RPMI7951 (cell line): ENCODE measurements at places on chromosomes 16 and 17. TPM values are rescaled to one million over a fixed set of nuclear protein-coding genes. Genes with fewer than 3 reads are reported as not detected.

DNA sequence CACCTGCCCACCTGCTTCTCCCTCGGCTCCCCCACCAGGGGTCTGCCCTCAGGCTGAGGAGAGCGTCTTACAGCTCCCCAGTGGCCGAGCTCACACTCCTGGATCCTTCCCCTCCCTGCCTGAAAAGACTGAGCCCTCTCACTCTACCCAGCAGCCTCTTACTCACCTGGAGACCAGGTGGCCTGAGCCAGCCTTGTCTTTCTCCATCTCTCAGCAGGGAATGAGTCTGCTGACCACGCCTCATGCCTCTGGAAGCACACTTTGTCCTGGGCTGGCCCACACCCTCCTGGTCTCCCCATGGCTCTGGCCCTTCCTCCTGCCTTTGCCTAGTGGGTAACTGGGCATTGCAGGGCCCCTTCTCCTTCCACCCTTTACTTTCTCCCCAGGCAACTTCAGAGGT is 177.2 kb downstream of the ENGASE start:
- no peak for DNase-seq

- peak; percentile 9 for DNase-seq
Measured at GRCh38 chr17:7888184-7888920, at the start of gene CHD3. CHD3 (plus strand) TSS chr17:7888789; CDS start chr17:7889001, 212 bp downstream.

GRCh38 chr17:78108726-78109488 is 19.6 kb downstream of the TMC6 start:
- no peak for DNase-seq

DNA sequence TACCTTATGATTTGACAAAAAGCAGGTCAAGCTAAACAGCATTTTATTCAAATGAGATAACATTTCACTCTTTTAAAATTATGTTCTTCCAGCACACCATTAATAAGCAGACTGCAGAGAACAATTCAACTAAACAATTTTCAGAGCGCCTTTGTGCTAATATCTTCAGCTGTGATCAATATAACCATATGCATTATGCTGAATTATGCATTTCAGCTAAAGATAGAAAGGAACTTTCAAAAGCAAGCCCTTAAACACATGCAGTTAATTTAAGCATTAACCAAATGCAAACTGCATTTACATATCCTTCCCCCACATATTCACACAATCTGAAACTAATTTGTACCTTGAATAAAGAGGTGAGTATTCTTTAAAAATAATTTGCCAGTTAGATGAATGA is 41.6 kb downstream of the RPGRIP1L start:
- DNase-seq, result no peak

- peak; percentile 53 for DNase-seq
Measured at GRCh38 chr17:10646392-10646990, 10.6 kb downstream of the MYH3 start.

- DNase-seq, result no peak
Measured at GRCh38 chr16:68131813-68132706, 46.9 kb downstream of the NFATC3 start.

GRCh38 chr16:53952215-53953208 is 248.6 kb downstream of the FTO start:
- peak; percentile 70 for DNase-seq

GRCh38 chr16:53549970-53550690 is 47.1 kb upstream of the AKTIP start:
- peak; percentile 81 for DNase-seq

GRCh38 chr17:56885312-56885657 is 28.6 kb downstream of the TRIM25 start:
- no peak for DNase-seq

DNA sequence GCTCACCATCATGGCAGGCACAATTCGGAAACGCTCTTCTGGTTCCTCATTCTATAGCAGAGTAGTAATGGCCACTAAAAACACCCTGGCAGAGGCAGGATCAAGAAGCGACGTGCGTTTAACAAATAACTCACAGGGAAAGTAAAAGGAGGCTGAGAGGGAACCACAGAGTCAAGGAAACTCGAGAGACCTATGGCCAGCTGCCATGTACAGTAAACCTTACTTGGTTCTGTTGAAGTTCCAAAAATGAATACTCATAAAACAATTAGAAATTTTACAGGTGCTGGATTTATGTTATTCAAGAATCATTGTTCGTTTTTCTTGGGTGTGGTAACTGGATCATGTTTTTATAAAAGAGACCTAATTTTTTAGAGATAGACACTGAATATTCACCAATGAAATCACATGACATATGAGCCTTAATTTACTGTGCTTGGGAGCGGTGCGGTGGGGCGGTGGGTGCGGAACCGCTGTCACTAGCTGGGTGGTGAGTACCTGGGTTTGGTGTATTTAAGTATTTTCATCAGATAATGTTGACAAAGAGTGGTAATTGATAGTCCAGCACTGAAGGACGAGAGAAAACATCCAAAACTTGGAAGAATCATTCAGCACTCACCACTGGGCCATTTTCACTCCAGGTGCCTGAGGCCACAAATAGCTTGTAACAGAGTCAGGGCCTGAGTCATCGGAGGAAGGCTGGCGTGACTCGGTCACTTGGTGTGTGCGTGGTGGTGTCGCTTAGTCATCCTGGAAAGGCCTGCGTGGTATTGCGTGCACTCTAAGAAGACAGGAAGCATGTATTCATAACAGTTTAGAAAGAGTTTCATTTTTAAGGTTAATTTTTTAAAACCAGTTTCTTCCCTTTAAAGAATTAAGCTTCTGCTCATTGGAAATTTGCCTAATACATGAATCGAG is 135.4 kb upstream of the CHMP6 start:
- peak; percentile 98 for DNase-seq

C1QL1 gene
- total RNA-seq, result 6.4 and 8.2 TPM in 2 replicates

PAGR1 gene
- total RNA-seq, result 20.5 and 22.8 TPM in 2 replicates

NRN1L gene
- 1.3 TPM in 1 of 2 replicates, not detected in the other for total RNA-seq

KRT14 gene
- not detected in 2 replicates for total RNA-seq

RRN3 gene
- total RNA-seq, result 27.8 and 29.7 TPM in 2 replicates

FOXL1 gene
- total RNA-seq, result 4.3 and 5.7 TPM in 2 replicates

FBXL16 gene
- 0.24 TPM in 1 of 2 replicates, not detected in the other for total RNA-seq
